ENCODE measurements at places on chromosomes 12 and 14.

GRCh38 chr12:3752096-3752709, 706 bp downstream of the CRACR2A start:
- no peak for DNase-seq

DNA sequence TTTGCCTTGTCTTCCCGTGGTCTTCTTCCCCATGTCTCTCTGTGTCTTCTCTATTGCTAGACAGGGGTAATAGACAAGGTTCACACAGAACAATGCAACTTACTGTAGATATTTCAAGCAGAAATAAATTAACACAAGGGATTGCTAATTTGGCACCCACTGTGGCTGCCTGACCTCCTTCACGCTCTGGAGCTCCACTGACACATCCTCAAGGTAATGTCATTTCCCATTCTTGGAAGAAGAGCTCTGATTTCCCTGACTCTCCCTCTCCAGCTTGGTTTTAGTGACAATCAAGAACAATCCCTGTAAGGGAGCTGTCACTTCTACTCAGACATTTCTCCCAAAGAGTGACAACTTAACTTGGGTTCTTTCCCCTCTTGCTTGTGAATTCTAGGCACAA, 105.4 kb upstream of the NAP1L1 start:
- DNase-seq = no peak

DNA sequence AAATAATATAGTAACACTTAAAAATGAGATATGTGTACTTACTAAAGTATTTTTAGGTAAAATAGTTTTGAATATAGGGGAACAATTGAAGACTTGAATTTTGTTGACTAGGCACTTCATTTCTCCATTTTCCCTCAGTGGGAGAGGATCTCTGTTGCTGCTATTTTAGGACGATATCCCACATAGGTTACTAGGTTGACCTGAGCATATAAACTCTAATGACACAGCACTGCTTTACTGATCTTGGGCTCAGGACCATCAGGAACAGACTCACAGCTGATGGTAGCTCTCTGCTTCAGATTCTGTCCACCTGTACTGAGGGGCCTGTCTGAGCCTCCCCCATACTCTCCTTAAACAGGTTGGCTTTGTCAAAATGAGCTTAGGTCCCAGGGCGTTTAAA, 5.9 kb downstream of the NEDD1 start:
- no peak for DNase-seq

DNA sequence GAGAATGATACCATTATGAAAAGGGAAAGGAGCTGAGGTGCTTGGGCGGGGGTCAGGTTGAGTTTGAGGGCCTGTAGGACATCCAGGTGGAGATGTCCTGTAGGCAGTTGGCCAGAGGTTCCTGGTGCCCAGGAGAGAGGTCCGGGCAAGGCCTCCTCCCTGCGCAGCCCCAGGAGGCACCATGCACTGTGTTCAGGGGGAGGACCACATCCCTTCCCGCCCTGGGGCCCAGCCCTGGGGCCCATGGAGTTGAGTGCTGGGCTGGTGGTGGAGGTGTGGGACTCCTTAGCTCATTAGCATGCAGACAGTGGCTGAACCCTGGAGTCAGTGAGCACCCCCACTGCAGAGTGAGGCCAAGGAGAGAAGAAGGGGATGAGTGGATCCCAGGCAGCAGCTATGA, 5.7 kb upstream of the FAIM2 start:
- no peak for DNase-seq

DNA sequence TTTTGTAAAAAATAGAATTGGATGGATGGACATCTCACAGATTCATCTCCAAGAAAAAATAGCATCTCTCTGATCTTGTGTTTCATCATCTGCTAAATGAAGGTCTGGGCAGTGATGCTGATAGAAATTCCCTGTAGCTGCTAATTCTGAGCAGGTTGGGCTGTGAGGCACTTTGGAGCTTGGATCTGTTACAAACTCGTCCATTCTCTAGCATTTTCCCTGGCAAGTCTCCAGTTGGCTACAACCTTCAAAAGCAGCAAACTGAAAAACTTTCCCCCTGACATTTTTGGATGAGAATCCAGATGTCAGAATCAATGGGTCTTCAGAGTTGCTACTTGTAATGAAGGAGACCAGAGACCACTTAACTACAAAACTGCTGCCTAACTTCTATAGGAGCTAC, 72.7 kb downstream of the TPH2 start:
- no peak for DNase-seq

DNA sequence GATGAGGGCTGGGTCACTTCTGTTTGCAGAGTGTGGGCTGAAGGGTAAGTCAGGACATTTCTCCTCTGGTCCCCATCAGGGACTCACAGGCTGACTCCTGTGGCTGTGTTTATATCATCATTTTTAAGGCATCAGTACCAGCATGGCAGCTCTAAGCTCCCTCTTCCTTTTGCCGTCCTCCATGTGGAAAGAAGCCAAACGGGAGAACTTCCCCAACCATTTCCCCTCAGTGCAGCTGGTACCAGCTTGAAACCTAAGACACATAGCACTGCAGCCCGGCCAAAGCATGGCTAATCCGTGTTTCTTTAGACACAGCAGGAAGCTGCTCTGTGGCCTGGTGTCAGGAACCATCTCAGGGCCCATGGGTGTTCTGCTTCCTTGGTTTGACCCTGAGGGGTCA, 31.9 kb upstream of the ATP2A2 start:
- DNase-seq = no peak

Data from esophagus squamous epithelium (tissue), 5 donors.